ENCODE measurements at places on chromosomes 3 and 15.

GRCh38 chr15:61051569-61052031 lies 177.5 kb downstream of the RORA start:
- DNase-seq, result peak; percentile 3

DNA sequence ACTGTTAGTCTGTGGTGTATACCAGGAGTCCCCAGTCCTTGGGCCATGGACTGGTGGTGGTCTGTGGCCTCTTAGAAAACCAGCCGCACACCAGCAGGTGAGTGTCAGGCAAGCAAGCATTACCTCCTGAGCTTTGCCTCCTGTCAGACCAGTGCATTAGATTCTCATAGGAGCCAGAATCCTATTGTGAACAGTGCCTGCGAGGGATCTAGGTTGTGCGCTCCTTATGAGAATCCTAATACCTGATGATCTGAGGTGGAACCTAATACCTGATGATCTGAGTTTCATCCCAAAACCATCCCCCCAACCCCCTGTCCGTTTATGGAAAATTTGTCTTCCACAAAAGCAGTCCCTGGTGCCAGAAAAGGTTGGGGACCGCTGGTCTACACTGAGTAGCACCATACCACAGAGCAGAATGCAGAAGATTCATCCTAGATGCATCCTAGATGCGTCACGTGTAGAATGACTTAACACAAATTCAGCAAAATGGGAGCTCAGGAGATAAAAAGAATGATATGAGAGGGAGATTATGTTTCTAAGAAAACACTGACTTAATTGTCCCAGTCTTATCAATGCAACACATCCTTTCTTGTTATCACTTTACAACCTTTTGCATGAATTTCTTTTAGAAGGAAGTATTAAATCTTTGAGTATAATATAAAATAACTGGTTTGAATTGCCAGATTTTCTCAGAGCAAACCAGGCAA lies 28.5 kb downstream of the SELENOT start:
- no peak for DNase-seq

GRCh38 chr3:62373215-62373614 lies at the start of gene FEZF2:
Gene FEZF2, minus strand, starts transcription at chr3:62373550. Its CDS starts 682 bp downstream, at chr3:62372868.
- no peak for DNase-seq

- no peak for DNase-seq
Measured at GRCh38 chr3:135905058-135905724, 60.3 kb upstream of the PPP2R3A start.

- peak; percentile 54 for DNase-seq
Measured at GRCh38 chr3:186374376-186374775, 12.3 kb upstream of the DGKG start.

- no peak for DNase-seq
Measured at GRCh38 chr3:57030721-57031120, 29.7 kb upstream of the SPATA12 start.

GRCh38 chr15:40435023-40435709 lies 5.6 kb upstream of the BAHD1 start:
- DNase-seq, result no peak

DNA sequence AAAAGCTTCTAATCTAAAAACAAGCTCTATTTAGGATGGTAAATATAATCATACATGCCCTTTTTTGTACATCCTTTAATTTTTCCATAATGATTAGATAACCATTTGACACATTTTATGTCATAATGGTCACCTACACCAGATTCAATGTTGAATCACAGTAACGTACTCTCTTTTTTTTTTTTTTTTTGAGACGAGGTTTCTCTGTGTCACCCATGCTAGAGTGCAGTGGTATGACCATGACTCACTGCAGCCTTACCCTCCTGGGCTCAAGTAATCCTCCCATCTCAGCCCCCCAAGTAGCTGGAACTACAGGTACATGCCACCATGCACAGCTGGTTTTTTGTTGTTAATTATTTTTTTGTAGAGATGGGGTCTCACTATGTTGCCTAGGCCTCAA lies 49.2 kb downstream of the PROS1 start:
- DNase-seq, result no peak

DNA sequence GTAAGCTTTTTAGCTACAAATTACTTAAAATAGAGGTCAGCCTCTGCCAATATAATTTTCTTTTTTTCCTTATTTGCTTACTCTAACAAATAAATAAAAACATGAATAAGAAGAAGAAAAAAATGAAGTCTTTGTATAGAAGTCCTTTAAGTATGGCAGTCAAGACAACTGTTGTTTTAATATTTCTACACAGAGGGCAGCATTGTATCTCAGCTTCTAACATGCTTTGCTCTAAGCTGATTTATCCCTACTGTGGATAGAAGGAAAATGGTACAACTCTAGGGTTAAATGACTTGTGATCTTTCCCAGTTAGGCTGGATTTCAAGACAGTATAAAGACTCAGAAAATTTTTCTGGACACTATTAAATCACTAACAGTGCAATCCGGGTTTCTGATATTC lies 104.3 kb upstream of the MEIS2 start:
- DNase-seq, result no peak

DNA sequence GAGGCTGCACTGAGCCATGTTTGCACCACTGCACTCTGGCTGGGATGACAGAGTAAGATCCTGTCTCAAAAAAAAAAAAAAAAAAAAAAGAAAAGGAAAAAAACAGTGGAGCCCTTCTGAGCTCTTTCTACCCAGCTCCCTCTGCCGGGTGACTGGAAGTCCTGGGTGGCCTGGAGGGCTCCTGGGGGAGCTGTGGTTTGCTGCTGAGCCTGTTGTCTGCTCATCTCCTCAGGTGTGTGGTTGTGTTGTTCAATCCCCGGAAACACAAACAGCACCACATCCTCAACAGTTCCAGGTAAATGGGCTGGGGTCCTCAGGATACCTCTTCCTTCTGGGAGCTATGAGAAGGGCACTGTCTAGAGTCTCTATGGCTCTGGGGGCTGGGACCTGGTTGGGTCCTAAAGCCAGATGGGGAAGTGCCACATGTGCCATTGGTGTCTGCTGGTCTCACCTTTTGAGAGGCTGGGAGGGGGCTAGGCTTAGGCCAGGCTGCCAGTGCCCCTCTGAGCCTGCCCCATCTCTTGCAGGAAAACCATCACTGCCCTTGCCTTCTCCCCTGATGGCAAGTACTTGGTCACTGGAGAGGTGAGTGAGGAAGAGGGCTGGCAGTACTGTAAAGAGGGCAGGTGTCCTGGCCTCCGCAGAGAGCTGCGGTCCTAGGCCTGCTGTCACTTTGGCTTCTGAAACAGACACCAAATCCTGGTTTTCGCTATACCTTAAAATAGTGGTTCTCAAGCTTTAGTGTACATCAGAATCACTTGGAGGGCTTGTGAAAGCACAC lies 17.1 kb upstream of the JMJD7 start:
- no peak for DNase-seq

Measured in suppressor macrophage (primary cell).